ENCODE measurements at places on chromosomes 1 and 21.
A peak's percentile ranks its signal among the peaks of the same experiment; 100 is the strongest.

DNA sequence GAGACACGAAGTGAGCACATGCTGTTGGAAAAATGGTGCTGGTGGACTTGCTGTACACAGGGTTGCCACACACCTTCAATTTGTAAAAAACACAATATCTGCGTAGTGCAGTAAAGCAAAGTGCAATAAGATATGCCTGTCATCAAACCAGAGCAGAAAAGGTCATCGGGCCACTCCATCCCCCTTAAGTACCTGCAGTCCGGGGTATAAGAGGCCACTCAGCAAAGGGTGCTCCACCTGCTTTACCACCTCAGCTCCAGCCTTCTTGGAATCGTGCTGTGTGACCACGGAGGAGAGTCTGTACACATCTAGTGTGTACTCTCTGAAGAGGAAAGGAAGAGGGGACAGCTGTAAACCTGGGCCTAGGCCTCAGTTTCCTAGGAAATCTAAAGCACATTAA is 10.9 kb downstream of the YARS1 start:
- DNase-seq, result no peak

DNA sequence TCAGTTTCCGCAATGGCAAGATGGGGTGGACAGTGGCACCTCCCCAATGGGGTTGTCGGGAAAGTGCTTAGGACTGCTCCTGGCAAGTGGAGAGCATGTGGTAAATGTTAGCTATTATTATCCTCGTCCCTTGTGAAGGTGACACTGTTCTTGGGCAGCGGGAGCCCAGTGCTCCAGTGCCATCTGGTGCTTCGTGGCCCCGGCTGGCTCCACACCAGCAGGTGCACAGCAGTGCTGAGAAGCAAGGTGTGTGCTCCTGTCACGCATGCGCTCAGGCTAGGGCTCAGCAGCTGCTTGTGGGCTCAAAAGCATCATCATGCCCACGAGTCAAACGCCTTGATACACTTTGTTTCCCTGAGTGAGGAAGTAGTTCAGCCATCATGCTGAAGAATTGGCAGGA is 24.9 kb upstream of the KCNC4 start:
- no peak for DNase-seq

DNA sequence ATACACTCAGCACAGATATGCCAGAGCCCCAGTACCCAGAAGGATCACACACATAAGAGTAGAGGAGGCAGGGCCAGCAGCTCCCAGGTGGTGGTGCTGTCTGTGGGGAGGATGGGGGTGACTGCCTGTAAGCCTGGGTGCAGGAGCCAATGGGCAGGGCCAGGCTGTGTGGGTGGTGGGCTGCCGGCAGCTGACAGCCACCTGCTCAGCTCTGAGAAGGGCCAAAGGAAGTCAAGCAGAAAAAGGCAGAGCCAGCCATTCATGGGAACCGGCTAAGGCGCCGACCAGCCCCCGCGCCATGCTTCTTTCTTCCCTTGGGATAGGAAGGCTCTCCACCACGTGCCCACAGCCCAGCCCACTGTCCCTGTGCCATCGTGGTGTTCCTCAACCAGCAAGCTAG is 14.1 kb downstream of the PIK3C2B start:
- DNase-seq, result peak; percentile 61

GRCh38 chr1:3420218-3420951 is 34.1 kb upstream of the ARHGEF16 start:
- no peak for DNase-seq

DNA sequence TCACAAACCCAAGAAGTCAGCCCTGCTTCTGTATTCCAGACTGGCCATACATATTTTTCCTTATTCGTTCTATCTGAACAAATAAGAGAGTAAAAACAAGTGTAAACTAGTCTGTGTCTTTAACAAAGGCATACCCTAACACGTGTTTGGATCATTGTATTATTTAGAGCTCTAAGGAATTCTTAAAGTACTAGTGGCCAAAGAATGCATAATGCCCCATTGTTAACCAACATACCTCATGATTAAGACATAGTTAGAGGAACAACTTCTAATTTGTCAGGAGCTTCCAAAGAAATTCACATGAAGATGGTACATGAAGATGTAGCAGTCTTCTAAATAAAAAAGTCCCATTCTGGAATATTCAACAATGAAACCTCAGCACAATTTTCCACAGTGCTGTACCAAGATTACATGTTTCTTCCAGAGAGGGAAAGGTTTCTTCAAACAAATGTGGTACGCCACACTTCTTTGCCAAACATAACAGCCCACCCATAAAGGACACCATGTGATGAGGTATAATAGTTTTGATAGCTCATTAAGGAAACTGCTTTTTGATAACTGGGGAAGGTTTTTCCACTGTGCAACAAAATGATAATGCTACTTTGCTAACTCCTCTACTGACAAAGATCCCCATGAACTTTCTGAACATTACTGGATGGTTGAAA is 5.0 kb downstream of the PALMD start:
- DNase-seq, result no peak

GRCh38 chr1:2232916-2233438 is 4.9 kb downstream of the SKI start:
- no peak for DNase-seq

DNA sequence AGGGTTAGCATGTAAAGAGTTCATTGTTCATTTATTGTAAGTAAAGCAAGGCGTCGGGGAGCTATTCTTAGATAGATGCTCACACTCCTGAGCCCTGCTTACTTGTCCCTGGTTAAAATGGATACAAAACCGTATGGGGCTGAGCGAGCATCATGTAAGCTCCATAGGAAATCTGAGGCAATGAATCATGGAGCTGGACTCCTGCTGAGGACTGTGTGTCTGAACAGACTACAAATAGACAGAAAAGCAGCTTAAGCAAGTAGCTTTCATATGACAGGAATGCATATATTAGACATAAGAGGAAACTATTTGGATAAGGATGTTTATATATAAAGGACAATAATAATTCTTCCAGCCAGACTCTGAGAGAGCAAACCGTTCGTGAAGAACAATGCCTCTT is 604.9 kb upstream of the PTBP2 start:
- no peak for DNase-seq

- DNase-seq, result no peak
These were observed 127.0 kb downstream of the NME7 start for GRCh38 chr1:169240449-169241232.
